ENCODE measurements at places on chromosomes 3 and 15.

DNA sequence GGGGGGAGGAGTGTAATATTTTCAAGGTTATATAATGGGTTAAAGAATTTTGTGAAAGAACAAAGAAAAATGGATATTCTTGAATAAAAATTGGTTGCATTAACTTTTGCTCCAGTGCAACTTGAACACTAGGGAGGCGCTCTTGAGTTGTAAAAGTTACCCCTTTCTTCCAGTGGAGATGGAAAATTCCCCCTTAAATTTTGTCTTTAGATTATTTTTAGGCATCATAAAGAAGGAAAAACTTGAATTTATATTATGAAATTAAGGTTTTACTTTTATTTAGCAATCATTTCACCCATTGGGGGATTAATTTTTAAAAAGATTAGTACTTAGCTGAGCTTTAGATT is 550 bp upstream of the CHD2 start:
- DNase-seq: no peak

DNA sequence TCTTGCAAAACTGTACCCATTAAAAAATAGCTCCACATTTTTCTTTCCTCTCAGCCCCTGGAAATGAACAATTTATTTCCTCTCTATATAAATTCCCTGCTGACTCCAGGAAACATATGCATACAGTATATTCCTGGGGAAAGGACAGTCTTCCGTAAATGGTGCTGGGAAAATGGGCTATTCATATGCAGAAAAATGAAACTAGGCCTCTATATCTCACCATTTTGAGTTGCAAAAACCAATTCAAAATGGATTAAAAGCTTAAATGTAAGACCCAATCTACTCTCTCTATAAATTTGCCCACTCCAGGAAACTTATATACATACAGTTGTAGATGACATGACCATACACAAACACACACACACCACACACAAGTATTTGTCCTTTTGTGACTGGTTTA is 85.9 kb upstream of the GPR149 start:
- DNase-seq: no peak

GRCh38 chr15:42137461-42138261 is 18.8 kb downstream of the PLA2G4F start:
- no peak for DNase-seq

- peak; percentile 84 for DNase-seq
Observed at GRCh38 chr3:43346978-43347749, 60.8 kb downstream of the SNRK start.

- DNase-seq: no peak
Observed at GRCh38 chr15:59276225-59277178, 69.9 kb downstream of the LDHAL6B start.

DNA sequence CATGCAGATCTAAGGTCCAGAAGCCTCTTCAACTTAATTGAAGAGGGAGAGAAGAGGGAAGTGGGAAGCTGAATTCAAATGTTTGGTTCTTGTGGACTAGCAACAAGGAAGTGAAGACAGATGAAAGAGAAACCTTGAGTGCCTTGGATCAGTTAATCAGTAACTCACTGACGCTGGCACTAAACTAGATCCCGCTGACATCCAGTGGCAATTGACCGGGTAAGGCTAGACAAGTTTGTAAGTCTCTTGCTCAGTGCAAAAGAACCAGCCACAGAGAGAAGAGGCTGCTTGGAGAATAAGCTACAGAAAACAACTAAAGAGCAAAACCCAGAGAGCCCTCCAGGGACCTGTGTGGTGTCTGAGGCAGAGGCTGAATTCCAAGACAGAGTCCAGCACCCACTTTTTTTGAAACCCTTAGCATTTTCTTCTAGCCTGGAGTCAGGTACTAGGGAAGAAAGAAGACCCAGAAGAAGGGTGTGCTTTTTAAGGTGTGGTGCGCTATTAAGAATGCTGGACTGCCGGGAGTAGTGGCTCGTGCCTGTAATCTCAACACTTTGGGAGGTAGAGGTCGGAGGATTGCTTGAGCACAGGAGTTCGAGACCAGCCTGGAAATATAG is 6.9 kb downstream of the PLCH1 start:
- DNase-seq: peak; percentile 15

DNA sequence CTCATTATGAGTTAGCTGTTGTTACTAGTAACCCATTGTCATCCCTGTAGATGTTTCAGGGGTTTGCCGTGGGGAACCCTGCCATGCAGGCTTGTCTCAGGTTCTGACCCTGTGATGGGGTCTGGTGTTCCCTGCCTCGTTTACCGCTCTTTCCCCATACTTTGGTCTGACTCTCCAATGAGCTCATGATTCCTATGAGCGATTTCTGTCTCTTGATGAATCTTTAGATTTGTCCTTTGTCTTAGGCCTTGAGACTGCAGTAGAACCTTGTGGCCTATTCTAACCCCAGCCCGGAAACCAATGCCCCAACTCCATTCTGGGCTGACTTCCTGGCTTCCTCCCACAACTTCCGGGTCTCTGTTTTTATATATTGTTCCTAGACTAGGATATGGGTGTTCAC is 11.3 kb upstream of the IQGAP1 start:
- DNase-seq: peak; percentile 18
